Hypothalamus (tissue), 51 donors: ENCODE measurements at places on chromosomes 12 and 14.

- DNase-seq, result no peak
Measured at GRCh38 chr14:33733721-33734120, 217.2 kb downstream of the EGLN3 start.

- DNase-seq, result no peak
Measured at GRCh38 chr12:22765421-22766130, 140.6 kb downstream of the ETNK1 start.

GRCh38 chr14:105485739-105486162 lies 935 bp upstream of the CRIP1 start:
- no peak for DNase-seq

DNA sequence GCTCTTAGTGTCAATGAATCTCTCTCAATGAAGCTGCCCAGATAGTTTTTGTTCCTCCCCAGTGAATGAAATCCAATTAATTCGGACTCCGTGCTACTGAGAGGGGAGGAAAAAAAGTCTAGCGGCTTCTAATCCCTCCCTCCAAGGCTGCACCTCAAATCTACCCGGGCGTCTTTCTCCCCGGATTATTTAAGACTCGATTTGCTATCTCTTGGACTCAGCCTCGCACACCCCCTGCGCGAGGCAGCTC lies 134 bp downstream of the DUSP6 start:
- DNase-seq, result no peak

GRCh38 chr14:34965912-34966311 lies 16.9 kb upstream of the SRP54 start:
- DNase-seq, result no peak

GRCh38 chr12:68416826-68417225 lies 84.7 kb upstream of the MDM1 start:
- DNase-seq, result no peak

DNA sequence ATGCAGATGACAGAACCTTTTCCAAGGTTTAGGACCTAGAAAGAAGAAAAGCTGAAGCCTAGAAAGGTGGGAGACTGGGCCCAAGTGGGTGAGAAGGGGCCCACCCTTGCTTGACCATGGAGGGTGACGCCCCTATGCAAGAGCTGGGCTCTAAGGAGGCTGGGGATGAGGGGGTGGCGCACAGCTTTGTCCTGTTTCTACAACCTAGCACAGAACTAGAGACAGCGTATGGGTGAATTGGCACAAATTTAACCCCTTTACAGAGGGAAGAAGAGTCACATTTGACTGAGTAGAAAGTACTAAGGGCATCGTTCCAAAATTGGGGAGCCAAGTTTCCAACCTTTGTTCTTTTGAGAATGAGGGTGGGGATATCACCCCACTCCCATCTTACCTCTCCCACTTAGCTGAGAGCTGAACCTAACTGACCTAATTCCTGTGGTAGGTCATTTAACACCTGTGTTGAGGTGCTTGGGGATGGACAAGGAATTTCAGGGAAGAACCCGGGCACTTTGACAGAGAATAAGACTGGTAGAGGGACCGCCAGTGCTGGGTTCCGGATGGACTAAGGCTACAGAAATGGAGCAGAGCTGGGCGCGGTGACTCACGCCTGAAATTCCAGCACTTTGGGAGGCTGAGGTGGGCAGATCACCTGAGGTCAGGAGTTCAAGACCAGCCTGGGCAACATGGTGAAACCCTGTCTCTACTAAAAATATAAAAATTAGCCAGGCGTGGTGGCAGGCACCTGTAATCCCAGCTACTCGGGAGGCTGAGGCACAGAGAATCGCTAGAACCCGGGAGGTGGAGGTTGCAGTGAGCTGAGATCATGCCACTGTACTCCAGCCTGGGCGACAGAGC lies 5.2 kb downstream of the NFKBIA start:
- DNase-seq, result no peak

DNA sequence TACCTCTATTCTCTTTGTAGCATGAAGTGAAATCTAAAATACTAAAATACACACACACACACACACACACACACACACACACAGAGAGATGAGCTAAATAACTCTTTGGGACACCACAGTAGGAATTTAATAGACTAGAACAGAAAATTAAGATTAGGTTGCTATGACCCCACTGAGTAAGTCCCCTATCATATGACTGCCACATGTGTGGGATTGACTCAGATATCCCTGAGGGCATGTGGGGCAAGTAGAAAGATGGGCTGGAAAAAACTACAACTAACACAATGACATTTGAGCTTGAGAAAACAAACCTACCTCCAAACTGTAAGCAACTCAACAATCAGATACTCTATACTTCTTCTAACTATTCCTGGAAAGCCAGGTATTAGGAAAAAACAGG lies 27.0 kb downstream of the SLC25A21 start:
- DNase-seq, result no peak

- no peak for DNase-seq
Measured at GRCh38 chr12:117068492-117068891, 30.7 kb downstream of the TESC start.

DNA sequence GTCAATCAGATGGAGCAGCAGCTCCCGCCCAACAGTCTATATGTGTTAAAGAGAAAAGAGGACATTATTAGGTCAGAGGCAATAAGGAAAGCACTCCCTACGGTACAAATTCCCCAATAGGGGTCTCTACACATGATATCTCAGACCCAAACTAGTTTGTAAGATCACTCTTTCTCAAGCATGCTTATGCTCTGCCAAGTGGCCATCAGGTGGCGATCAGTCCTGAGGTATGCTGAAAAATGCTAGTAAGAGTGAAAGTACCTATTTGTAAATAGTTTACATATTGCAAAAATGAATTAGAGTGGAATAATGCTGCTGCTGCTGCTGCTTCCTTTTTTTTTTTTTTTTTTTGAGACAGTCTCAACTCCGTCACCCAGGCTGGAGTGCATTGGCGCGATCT lies 61.0 kb downstream of the CPM start:
- DNase-seq, result no peak

- no peak for DNase-seq
Measured at GRCh38 chr12:132266802-132267201, 62.6 kb downstream of the GALNT9 start.

GRCh38 chr14:100629696-100630095 lies 42.5 kb upstream of the BEGAIN start:
- DNase-seq, result peak; percentile 51

GRCh38 chr14:92315050-92315805 lies 7.7 kb upstream of the SLC24A4 start:
- no peak for DNase-seq

- no peak for DNase-seq
Measured at GRCh38 chr12:93707836-93708235, 30.7 kb downstream of the CRADD start.

DNA sequence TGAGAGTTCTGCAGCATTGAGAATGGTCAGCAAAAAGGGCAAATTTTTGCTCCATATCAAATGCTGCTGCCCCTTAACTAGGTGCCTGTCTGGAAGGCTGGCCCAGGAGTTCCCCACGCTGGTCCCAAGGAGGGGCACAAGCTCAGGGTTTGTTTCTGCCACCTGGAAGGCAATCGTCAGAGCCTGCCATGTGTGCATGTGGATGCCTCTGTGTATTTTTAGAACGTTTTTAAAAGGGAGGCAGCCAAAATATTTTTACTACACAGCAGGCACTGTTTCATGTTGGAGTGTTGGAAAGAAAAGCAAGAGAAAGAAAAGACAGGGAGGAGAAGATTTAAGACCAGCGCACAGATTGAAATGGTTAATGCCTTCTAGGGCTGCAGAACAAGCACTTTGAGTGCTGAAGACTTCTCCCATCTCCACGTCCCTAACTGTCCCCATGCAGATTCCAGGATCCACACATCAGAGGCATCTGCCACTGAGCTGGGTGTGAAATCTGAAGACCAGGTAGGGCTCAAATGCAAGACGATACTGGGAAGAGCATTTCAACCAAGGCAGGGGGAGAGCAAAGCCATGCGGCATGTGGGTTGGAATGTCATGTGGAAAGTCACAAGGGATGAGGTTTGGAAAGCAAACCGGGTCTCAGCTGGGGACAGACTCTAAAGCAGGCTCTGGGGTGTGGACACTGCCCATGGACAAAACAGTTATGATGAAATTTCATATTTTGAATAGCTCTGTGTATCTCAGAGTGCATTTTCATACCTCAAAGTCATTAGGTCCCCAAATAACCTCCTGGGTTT lies 557.2 kb downstream of the BCL11B start:
- DNase-seq, result no peak

- no peak for DNase-seq
Measured at GRCh38 chr12:129489100-129489676, 414.6 kb downstream of the TMEM132D start.

DNA sequence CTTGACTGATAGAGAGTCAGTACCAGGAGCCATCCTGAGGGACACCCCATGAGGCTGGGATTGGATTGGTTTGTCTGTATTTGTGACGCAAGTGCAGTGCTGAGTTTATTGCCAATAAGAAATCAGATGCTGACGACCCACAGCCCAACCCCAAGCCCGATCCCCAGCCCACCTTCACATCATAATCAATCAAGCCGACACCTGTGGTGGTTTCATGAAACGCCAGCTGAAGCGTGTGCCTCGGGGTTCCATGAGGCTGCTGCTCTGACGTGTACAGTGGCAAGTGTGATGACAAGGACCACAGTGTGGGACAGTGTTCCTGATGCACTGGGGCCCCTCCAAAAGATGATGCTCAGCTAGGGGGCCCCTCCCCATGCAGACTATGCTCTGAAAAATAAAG lies 62.1 kb upstream of the C14orf180 start:
- no peak for DNase-seq

GRCh38 chr14:31696378-31696777 lies 135.2 kb downstream of the NUBPL start:
- no peak for DNase-seq

DNA sequence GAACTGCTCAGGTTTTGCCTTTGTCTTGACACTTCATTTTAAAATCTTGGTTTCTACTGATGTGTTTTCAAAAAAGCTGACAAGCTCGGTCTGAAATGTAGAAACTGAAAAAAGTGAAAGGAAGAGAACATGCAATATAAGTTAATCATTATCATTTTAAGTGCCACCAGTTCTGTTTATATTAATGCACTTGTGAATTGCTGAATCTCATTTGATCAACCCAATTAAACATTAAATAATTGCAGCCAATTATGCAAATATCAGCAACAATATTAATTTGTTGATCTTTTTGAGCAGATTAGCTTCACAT lies 133.8 kb downstream of the BCAT1 start:
- DNase-seq, result no peak
